A549 treated with Mapracorat at 1 μM for 4 hours (cell line): ENCODE measurements at places on chromosomes 5 and 9. TPM values are rescaled to one million over a fixed set of nuclear protein-coding genes. Genes with fewer than 3 reads are reported as not detected.

The SLC34A3 gene
- 0.08 to 0.28 TPM (median 0.09 TPM) in 3 of 5 replicates, not detected in the others for total RNA-seq

The PCA3 gene
- total RNA-seq, result not detected in 5 replicates

The GDA gene
- total RNA-seq, result 0.48 to 1.4 TPM (median 1.0 TPM) in 5 replicates

The SLC25A2 gene
- not detected in 5 replicates for total RNA-seq

The NOP16 gene
- total RNA-seq, result 117 to 134 TPM (median 130 TPM) in 5 replicates

The CFAP77 gene
- 0.08 to 0.19 TPM (median 0.17 TPM) in 4 of 5 replicates, not detected in the other for total RNA-seq

The C9orf40 gene
- total RNA-seq, result 6.8 to 11.6 TPM (median 11.2 TPM) in 5 replicates

The FAM81B gene
- not detected in 5 replicates for total RNA-seq

The C1QTNF2 gene
- 0.08 to 0.17 TPM (median 0.13 TPM) in 4 of 5 replicates, not detected in the other for total RNA-seq

The GLRA1 gene
- not detected in 5 replicates for total RNA-seq

The INIP gene
- 14.7 to 24.5 TPM (median 16.6 TPM) in 5 replicates for total RNA-seq

The C9orf50 gene
- total RNA-seq, result 0.36 TPM in 1 of 5 replicates, not detected in the others
